ENCODE measurements at places on chromosomes 11 and 22. TPM values are rescaled to one million over a fixed set of nuclear protein-coding genes. Genes with fewer than 3 reads are reported as not detected.

- DNase-seq: no peak
Measured at GRCh38 chr11:15519124-15519791, 404.5 kb downstream of the INSC start.

DNA sequence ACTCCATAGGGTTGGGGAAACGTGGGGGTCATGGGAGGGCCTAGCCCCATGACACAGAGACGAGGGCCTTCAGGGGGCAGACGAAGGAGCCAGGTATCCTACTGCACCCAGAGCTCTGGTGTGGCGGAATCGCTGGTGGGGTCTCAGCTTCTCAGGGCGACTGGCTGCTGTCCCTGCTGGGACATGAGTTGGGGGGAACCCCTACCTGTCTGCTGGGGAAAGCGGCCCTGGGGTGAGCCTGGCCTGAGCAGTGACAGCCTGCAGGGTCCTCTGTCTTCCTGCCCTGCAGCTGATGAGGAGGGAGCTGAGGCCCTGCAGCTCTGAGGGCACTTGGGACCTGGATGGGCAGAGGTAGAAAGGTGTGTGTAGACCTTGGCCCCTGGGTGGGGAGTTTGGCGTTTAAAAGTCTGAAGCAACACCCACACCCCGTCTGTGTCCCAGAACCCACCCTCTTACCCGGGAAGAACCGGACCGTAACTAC is 33.6 kb upstream of the GRAMD4 start:
- DNase-seq: no peak

- DNase-seq: no peak
Measured at GRCh38 chr11:61413496-61413895, 16.3 kb downstream of the CPSF7 start.

GRCh38 chr11:86172894-86173293 is 71.7 kb upstream of the EED start:
- no peak for DNase-seq

- DNase-seq: no peak
Measured at GRCh38 chr11:92477686-92478085, 253.1 kb downstream of the FAT3 start.

GRCh38 chr11:69509381-69509780 is 27.9 kb downstream of the LINC01488 start:
- no peak for DNase-seq

Gene FDX1
- 16.9 TPM for polyA plus RNA-seq

GRCh38 chr22:32583921-32584335 is 109.3 kb downstream of the FBXO7 start:
- DNase-seq: no peak

GRCh38 chr11:111107501-111107900 is 138.0 kb upstream of the POU2AF2 start:
- DNase-seq: no peak

DNA sequence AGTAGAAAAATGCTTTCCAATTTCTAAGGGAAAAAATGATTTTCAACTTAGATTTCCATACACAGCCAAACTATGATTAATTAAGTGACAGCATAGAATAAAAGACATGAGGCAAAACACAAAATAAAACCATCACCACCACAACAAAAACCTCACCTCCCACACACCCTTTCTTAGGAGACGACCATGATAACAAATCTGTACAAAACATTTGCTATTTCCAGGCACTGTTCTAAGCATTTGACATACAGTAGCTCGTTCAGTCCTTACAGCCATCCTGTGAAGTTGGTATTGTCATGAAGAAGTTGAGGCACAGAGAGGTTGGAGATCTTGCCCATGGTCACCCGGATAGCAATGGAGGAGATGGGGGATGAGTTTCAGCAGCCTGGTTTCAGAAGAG is 8.7 kb downstream of the SPI1 start:
- no peak for DNase-seq

GRCh38 chr11:15367695-15368094 is 253.0 kb downstream of the INSC start:
- DNase-seq: no peak

- DNase-seq: no peak
Measured at GRCh38 chr22:33605221-33605620, 315.1 kb downstream of the LARGE1 start.

Gene TMEM132A
- not detected for polyA plus RNA-seq

GRCh38 chr11:15536438-15536837 is 421.7 kb downstream of the INSC start:
- DNase-seq: no peak

Gene DNAJB7
- polyA plus RNA-seq: not detected

- no peak for DNase-seq
Measured at GRCh38 chr11:121722431-121723245, 269.9 kb upstream of the SORL1-AS1 start.

- DNase-seq: no peak
Measured at GRCh38 chr11:114970927-114971645, 292.8 kb downstream of the NXPE2 start.

Gene OR2AG1
- not detected for polyA plus RNA-seq

Gene CALCA
- polyA plus RNA-seq: not detected

Gene SCGB1C1
- polyA plus RNA-seq: 2.1 TPM

Gene C22orf15
- not detected for polyA plus RNA-seq

DNA sequence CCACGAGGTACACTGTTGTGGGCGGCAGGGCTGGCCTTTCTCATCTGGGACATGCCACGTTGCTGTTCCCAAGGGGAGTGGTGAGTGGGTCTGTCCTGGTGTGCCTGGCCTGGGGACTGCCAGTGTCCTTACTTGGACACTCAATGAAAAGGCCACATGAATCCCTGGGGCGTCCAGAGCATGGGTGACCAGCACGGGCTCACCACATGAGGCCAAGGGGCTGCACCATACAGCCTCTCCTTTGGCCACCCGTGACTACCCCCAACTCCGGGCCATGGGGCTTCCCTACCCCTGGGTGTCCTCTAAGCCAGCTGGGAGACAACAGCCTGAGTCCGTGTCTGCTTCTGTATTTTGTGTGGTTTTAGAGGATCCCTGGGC is 20.2 kb upstream of the TXNRD2 start:
- no peak for DNase-seq

GRCh38 chr11:10654811-10655150 is 38.8 kb downstream of the IRAG1 start:
- DNase-seq: no peak

- peak; percentile 70 for DNase-seq
Measured at GRCh38 chr11:75532200-75533048, 6.7 kb upstream of the GDPD5 start.

GRCh38 chr11:36508743-36509142 is 1.3 kb downstream of the TRAF6 start:
- DNase-seq: no peak

DNA sequence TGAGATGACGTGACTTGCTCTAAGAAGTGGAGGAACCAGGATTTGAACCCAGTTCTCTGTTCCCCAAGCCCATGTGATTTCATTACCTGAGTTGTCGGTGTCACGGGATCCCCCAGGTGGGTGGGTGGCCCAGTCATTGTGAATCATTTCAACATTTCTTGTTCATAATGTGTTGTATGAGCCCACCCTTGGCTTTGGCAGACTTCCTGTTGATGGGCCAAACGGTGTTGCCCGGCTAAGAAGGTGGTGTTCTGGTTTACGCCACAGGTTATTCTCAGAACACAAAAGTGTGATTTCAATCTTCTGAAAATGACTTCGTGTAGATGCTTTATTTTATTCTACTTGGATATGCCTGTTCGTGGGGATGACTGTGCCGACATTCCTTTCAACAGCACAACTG is 21.6 kb upstream of the ST14 start:
- no peak for DNase-seq

DNA sequence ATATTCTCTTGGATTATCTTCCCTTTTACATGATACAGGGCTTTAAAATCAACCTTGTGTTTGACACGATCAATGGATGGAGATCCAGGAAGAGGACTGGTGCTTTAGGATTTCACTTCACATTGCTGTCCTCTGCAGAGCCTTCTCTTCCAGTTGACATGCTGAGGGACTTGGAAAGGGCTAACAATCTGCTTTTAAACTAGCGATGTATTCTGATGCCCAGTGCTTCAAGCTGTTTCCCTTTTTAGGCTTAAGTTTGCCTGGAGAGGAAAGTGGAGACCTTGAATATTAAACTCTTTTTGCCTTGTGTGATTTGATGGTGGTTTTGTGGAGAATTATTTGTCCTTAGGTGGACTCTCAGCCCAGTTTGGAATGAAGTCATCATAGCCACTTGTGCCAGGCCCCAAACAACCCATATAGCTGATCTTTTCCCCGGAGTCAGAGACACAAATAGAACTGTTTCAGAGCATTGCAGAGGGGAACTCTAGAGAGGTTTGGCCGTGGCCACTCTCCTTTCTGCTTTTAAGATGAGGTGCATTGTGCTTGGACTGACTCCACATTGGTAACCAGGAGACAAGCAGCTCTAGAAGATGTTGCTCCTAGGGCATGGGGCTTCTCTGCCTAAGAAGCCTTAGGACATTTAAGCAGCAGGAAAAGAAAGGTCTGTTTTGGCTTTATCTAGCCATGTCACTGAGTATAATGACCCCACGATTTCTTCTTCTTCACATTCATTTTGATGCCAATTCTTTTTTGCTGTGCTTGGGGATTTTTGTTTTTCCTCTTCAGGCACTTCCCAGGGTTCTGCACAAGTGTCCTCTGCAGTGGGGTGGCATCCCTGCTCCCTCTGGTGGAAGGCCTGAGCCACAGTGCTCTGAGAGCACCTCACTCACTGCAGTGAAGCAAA is 152.8 kb downstream of the NCAM1 start:
- no peak for DNase-seq

Gene ELP4
- 20.0 TPM for polyA plus RNA-seq

DNA sequence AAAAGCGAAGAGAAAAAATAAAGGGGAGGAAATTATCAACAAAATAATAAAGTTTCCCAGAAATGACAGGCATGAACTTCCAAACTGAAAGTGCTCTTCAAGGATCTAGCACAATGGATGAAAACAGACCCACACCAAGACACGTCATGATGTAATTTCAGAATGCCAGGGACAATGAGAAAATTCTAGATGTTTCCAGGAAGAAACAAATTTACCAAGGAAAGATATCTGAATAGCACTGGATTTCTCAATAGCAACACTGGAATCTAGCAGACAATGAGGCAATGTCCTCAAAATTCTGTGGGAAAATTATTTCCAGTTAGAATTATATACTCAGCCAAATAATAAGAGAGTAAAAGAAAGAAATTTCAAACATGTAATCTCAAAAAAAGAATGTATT is 46.0 kb downstream of the DENND5A start:
- no peak for DNase-seq

DNA sequence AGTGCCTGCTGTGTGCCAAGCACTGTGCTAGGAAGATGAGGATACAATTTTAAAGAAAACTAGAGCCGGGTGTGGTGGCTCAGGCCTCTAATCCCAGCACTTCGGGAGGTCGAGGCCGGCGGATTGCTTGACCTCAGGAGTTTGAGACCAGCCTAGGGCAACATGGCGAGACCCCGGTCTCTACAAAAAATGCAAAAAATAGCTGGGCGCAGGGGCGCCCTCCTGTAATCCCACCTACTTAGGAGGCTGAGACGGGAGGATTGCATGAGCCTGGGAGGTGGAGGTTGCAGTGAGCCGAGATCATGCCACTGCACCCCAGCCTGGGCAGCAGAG is 8.3 kb downstream of the TPBGL start:
- no peak for DNase-seq

- no peak for DNase-seq
Measured at GRCh38 chr22:23532731-23533130, 47.4 kb downstream of the IGLL1 start.

All from naive B cell (primary cell).